T-helper 1 cell (primary cell): ENCODE measurements at places on chromosomes 2 and 18.

GRCh38 chr2:157181234-157181633 lies 76.3 kb upstream of the GALNT5 start:
- DNase-seq = no peak

DNA sequence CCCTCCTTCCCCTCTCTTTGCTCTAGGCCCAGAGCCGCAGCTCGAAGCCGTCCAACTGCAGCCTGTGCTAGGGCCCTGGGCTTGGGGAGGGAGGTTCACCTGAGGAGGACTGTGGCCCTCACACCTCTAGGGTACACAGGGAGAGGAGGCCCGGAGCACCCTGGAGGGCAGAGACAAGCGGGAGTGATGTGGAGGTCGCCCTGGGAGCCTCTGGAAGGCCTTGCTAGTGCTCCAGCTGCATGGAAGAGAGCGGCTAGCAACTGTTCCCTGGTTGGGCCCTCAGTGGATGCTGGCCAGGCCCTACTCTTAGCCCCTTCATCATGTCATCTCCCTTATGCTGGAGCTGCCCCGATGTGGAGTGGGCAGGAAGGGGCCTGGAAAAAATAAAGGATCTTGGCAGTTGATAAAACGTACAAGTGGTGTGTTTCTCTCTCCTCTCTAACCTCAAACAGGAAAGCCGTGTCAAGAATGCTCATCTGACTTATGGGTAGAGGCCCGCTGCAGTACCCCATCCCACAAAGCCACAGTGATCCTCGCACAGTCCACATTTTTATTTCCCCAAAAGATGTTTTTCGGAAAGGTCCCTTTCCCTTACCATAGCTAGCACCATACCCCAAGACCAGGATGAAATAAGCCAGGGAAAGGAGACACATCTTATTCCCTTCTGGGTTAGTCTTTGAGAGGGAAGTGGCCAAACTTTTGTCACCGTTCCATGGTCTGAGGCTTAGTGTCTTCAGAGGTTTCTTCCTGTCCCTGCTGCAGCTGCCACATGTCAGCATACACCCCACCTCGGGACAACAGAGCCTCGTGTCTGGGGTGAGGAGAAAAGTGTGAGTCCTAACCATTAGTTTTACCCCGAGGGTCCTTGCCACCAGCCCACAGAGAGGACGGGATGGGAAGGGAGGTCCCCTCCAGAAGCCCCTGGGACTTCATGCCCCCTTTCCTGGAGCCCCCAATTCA lies 2.9 kb downstream of the ZFAND2B start:
- DNase-seq = no peak

DNA sequence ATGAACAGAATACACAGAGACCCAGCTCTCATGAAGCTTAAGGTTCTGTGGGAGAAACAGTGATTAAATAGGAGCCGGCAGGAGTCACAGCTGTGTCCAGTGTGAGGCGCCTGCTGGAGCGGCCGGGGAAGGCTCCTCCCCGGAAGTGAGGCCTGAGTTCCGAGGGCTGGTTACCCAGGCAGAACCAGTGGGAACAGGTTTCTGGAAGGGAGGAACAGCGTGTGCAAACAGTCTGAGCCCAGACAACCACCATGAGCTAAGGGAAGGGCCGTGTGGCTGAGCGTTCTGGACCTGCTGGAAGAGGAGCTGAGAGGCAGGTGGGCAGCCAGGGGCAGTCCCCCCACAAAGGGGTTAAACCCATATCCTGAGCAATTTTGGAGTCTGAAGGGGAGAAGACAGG lies 26.0 kb upstream of the NPAS2 start:
- DNase-seq = no peak

DNA sequence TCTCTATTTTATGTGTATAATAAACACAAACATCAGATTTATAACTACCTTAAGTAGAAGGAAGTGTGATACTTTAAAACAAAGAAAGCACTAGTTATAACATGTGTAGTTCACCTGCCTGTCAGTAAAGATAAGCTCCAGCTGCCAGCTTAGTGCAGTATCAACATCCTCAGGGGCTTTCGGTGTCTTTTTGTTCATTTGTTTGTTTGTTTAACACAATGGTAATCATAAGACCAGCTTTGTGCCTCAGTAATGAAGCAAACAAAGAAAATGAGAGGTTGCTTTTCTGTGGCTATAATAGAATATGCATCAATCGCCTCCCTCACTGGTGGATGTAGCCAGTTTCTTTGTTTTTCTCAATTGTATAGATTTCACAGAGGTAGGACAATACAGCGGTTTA lies 1499.0 kb upstream of the TMEFF2 start:
- DNase-seq = no peak

- no peak for DNase-seq
Measured at GRCh38 chr2:10267551-10268465, 34.9 kb upstream of the HPCAL1 start.

DNA sequence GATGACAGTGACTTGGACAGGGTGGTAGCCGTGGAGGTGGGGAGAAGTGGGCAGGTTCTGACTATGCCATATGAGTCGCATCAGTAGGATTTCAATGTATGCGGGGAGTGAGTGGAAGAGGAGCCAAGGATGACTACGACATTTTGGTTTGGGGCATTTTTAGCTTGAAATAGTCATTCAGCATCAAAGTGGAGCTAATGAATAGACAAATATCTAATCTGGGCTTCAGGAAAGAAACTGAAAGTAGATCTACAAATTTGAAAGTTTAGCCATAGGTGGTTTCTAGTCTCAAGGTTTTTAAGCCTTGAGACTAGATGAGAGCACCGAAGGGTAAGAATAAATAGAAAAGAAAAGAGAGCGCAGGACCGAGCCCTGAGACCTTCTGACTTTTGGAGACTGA lies 58.3 kb downstream of the FEZ2 start:
- DNase-seq = no peak

DNA sequence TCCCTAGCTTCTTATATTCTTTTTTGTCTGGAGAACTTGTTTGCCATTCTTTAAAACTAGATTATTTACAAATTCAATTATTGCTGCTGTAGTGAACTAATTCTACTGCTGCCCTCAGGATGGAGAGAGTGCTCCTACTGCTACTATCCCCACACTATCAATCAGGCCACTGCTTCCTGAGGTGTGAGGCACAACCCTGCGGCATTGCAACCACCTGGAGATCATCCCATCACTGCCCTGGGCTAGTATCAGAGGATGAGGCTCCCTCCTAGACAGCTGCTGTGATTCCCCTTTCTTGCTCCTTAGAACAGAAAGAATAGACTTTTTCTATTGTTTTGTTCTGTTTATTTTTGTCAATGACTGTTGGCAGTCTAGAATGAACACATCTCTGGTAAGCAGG lies 146.6 kb downstream of the CDH19 start:
- DNase-seq = no peak

DNA sequence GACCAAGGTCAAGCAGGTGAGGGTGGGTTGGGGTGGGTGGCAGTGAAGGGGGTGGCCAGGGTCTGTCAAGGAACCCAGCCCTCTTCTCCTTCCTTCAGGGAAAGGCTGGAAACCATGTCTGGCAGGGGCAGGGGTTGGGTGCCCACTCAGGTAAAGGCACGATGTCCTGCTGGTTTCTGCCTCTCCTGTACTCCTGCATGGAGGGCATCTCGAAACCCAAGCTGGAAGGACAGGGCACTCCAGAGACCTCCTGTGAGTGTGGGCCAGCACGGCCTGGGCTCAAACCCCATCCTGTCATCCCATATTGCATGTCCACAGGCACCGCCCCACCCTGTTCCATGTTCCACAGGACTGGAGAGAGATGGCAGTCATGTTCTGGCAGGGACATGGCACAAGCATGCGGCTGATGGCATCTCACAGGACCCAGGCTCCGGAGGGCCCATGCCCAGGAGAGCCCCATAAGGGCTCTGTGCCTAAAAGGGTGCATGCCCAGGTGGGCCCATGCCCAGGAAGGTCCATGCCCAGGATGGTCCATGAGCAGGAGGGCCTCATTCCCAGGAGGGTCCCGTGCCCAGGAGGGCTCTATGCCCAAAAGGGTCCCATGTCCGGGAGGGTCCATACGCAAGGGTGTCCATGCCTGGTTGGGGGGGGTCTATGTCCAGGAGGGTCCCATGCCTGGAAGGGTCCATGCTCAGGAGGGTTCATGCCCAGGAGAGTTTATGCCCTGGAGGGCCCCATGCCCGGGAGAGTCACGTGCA lies 6.4 kb downstream of the GPR35 start:
- DNase-seq = no peak

DNA sequence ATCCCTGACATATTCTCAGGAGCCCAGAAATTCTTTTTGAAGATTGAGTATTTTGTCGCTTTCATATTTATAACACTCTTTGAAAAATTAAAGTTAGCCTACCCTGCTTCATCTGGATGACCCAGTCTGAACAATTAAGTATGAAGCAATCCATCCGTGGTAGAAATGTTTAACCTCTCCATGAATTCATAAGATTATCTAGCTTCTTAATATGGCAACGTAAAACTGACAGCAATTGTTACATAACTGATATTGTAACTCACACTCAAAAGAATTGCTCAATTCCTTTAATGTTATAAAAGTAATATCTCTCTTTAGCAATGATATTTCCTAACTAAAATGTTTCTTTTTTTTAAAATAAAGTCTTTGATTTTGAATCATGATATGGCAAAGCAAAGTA lies 7.2 kb upstream of the ABCA12 start:
- no peak for DNase-seq

DNA sequence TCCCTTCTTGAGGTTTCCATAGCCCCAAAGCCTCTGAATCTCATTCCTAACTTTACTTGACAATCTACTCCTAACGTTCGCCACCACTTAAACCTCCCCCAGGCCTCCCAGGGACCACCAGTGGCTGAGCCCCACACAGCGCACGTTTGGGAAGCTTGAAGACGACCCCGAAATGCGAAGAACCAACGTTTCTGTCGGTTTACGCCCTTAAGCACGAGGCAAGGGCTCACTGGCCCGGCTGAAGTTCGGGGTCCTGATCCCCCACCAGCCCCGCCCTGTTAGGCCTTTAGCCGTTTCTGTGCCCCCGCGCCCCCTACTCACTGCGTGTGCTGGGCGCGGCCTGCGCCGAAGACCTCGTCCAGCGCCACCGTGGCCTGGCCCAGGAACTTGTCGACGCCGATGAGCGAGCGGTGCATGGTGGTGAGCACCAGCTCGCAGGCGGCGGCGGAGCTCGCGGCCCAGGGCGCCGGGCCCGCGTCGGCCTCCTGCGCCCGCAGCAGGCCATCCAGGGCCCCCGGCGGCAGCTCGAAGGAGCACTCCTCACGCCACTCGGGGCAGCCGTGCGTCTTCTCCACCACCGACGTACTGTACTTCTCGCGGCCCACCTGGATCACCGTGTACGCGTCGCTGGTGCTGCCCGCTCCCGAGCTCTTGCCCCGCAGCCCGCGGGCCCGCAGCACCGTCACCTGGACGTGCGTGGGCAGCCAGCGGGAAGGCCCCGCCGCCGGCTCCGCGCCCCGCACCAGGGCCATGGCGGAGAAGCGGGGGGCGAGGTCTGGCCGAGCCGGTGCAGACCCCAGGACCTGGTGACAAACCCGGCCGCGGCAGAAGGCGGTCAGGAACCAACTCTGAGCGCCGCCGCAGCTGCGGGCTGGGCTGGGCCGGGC lies 479 bp downstream of the RAB11FIP5 start:
- DNase-seq = no peak

- DNase-seq = no peak
Measured at GRCh38 chr2:88187927-88188326, 17.8 kb downstream of the THNSL2 start.

DNA sequence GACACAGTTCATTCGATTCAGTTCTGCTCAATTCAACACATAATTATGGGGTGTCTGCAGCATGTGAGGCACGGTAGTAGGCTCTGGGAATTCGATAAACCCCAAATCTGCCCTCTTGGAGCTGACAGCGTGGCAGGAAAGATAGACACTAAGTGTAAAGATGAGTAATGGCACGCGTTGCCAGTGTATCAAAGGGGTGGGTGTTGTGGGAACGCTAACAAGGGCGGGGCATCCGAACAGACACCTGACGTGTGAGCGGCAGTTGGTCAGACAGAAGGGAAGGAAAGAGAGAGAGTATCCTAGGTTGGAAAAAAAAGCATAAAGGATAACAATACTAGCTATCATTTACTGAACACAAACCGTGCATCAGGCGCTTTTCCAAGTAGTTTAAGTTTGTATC lies 125.7 kb upstream of the HAAO start:
- DNase-seq = no peak

GRCh38 chr2:146837857-146838256 lies 1007.0 kb upstream of the ACVR2A start:
- DNase-seq = no peak

GRCh38 chr2:29012211-29012681 lies 31.1 kb downstream of the TOGARAM2 start:
- DNase-seq = no peak

GRCh38 chr2:222248818-222249217 lies 50.0 kb downstream of the PAX3 start:
- DNase-seq = no peak

DNA sequence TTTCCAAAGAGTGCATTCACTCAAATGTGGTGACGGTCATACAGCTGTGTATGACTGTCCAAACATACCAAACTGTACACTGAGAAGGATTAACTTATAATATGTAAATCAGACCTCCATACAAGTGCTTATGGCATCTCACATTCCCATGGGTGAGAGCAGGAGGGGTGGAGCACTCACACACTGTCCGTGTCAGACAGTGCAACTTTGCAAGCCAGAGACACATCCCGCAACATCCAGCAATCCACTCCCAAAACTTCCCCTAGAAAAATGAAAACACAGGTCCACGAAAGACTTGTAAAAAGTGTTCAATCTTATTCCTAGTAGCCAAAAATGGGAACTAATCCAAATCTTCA lies 36.4 kb downstream of the FAM168B start:
- DNase-seq = no peak

GRCh38 chr2:12131975-12132374 lies 385.5 kb downstream of the LPIN1 start:
- no peak for DNase-seq

DNA sequence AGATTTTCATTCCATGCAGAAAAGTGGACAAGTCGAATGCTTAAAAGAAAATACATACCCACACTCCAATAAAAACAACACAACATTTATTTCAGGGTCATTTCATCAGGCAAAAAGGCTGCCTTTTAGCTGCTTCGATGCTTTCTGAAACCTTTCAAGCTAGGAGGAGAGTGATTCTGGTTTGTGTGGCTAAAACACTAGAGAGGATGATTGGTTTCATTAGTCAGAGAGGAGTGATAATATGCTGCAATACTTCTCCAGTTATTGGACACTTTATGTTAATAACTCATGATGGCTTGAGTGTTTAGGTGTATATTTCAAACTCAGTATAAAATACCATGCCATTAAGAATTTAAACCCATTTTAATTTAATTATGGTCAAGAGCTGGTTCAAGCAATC lies 614.0 kb downstream of the SLC4A3 start:
- DNase-seq = no peak

- no peak for DNase-seq
Measured at GRCh38 chr2:55856936-55857335, 66.6 kb downstream of the EFEMP1 start.

DNA sequence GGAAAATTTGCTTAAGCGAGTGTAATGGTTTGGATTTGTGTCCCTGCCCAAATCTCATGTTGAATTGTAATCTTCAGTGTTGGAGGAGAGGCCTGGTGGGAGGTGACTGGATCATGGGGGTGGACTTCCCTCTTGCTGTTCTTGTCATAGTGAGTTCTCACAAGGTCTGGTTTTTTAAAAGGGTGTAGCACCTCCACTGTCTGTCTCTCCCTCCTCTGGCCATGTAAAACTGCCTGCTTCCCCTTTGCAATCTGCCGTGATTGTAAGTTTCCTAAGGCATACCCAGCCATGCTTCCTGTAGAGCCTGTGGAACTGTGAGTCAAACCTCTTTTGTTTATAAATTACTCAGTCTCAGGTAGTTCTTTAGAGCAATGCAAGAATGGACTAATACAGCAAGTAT lies 6.6 kb downstream of the YIPF4 start:
- no peak for DNase-seq

GRCh38 chr2:58427572-58428095 lies 186.5 kb upstream of the FANCL start:
- DNase-seq = no peak

GRCh38 chr18:55239740-55240139 lies 280.5 kb upstream of the CCDC68 start:
- DNase-seq = no peak
